ENCODE measurements at places on chromosomes 12 and 14. TPM values are rescaled to one million over a fixed set of nuclear protein-coding genes. Genes with fewer than 3 reads are reported as not detected.
A peak's percentile ranks its signal among the peaks of the same experiment; 100 is the strongest.

GRCh38 chr12:25130741-25131188, 64.2 kb downstream of the DNAI7 start:
- no peaks in the 10 kb centered on the region for H3K27me3 ChIP-seq
- H3K36me3 ChIP-seq = no peaks in the 10 kb centered on the region
- DNase-seq = no peak
- peaks cover 3% of the 10 kb centered on the region for H3K4me1 ChIP-seq
- H3K27ac ChIP-seq = no peak overlapping the region
- H3K4me3 ChIP-seq = no peak overlapping the region

INHBC gene
- total RNA-seq = not detected

BRI3BP gene
- 15.2 TPM for total RNA-seq

ANKRD33 gene
- total RNA-seq = 0.70 TPM

- H3K27me3 ChIP-seq = no peaks in the 10 kb centered on the region
- H3K4me3 ChIP-seq = no peak overlapping the region
- H3K27ac ChIP-seq = no peak overlapping the region
- DNase-seq = no peak
These were observed 93.0 kb downstream of the NT5DC3 start for GRCh38 chr12:103748002-103748401.

DNA sequence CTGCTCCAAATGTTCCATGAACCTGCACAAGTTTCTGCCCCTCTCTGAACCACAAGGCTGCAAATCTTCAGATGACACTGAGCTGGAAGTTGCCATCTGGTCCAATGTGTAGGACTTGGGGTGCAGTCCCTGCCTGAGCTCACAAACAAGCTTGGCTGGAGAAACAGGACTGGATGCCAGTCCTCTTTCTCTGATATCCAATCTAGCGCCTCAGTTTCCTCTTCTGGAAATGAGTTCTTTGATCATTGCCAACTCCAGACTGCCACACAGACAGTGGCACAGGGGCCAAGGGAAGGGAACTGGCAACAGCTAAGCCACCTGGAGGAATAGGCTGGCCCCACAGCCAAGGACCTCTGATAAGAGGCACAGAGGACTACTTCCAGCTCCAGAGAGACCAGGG, 15.5 kb downstream of the CMKLR1 start:
- DNase-seq = no peak
- H3K4me3 ChIP-seq = no peak overlapping the region
- H3K36me3 ChIP-seq = no peaks in the 10 kb centered on the region

DNA sequence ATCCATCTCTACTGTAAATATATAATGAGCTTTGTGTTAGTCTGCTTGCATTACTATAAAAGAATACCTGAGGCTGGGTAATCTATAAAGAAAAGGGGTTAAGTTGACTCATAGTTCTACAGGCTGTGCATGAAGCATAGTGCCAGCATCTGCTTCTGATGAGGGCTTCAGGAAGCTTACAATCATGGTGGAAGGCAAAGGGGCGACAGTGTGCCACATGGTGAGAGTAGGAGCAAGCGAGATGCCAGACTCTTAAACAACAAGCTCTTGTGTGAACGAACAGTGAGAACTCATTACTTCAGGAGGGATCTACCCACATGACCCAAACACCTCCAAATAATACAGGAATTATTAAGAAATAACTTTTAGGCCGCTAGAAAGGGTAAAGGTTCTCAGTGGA, 28.1 kb downstream of the APOBEC1 start:
- no peak overlapping the region for H3K4me3 ChIP-seq
- H3K36me3 ChIP-seq = no peaks in the 10 kb centered on the region
- no peak overlapping the region for H3K27ac ChIP-seq
- H3K27me3 ChIP-seq = no peaks in the 10 kb centered on the region
- no peak for DNase-seq

ARHGEF40 gene
- 5.1 TPM for total RNA-seq

LMNTD1 gene
- total RNA-seq = not detected

GRCh38 chr12:108722992-108723766, 8.1 kb downstream of the CORO1C start:
- H3K27ac ChIP-seq = peak overlapping the region; percentile 75
- peaks cover 96% of the 10 kb centered on the region for H3K4me1 ChIP-seq
- no peak for DNase-seq
- H3K27me3 ChIP-seq = no peaks in the 10 kb centered on the region
